ENCODE measurements at places on chromosomes 3 and 15.

GRCh38 chr3:67031986-67032385 lies 33.9 kb downstream of the KBTBD8 start:
- no peak for DNase-seq

DNA sequence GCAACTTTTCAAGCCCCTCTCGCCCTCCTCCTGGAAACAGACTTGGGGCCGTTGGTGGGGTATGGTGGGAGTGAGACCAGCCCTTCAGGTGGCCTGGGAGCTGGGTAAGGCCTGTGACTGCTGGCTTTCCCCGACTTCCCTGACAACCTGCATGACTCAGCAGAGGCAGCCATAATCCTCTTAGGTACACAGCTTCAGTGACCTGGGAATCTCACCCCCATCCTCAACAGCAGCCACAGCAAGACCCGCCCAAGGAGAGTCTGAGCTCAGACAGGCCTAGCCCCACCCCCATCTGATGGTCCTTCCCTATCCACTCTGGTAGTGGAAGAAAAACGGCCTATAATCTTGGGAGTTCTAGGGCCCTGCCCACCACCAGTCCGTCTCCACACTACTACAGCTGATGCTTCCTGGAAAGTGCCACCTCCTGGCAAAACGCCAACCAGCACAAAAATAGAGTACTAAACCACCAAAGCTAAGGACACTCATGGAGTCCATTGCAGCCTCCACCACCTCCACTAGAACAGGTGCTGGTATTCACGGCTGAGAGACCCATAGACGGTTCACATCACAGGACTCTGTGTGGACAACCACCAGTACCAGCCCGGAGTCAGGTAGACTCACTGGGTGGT lies 13.1 kb upstream of the SLC27A2 start:
- DNase-seq, result no peak

DNA sequence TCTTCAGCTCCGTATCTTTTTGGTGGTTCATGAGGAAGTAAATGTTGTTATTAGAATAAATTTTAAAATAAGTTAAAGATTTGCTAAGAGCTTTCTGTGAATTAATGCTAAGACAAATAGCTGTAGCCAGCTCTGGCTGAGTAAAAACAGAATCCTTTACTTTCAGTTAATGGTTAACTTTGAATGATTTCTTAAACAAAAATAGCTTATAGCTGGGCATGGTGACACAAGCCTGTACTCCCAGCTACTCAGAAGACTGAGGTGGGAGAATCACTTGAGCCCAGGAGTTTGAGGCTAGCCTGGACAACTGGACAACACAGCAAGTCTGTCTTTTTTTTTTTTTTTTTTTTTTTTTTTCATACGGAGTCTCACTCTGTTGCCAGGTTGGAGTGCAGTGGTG lies 25.0 kb downstream of the TCAIM start:
- no peak for DNase-seq

GRCh38 chr15:47972738-47973137 lies 148.1 kb upstream of the SLC24A5 start:
- no peak for DNase-seq

DNA sequence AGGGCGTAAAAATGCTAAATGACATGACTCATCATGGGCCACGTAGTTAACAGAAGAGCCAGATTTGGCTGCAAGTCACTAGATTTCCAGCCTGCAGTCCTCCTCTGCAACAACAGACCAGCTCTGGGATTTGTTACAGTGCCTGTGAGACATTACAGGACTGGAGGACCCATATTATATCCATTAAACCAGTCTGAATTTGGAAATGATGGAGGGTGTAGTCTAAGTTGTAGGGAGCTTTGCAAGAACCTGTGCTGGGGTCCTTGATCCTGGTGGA lies 10.8 kb downstream of the ZNF774 start:
- DNase-seq, result peak; percentile 90

Data from EH (cell line).